Left colon (tissue), 2 donors: ENCODE measurements at places on chromosomes 5 and 9. TPM values are rescaled to one million over a fixed set of nuclear protein-coding genes. Genes with fewer than 3 reads are reported as not detected.

Gene PCDHGA2
- 0.75 TPM for total RNA-seq

Gene PDE6A
- 4.2 TPM for total RNA-seq

Gene KLHL3
- 6.2 TPM for total RNA-seq

Gene IFNK
- not detected for total RNA-seq

Gene AQP7
- 8.3 TPM for total RNA-seq

Gene WWC1
- total RNA-seq, result 18.7 TPM

Gene ST8SIA4
- 2.0 TPM for total RNA-seq

Gene NUTM2G
- total RNA-seq, result not detected

Gene LHX3
- not detected for total RNA-seq

Gene NR2F1
- 2.7 TPM for total RNA-seq

Gene SLC6A3
- not detected for total RNA-seq
